ENCODE measurements at places on chromosomes 2 and 18. TPM values are rescaled to one million over a fixed set of nuclear protein-coding genes. Genes with fewer than 3 reads are reported as not detected.

DNA sequence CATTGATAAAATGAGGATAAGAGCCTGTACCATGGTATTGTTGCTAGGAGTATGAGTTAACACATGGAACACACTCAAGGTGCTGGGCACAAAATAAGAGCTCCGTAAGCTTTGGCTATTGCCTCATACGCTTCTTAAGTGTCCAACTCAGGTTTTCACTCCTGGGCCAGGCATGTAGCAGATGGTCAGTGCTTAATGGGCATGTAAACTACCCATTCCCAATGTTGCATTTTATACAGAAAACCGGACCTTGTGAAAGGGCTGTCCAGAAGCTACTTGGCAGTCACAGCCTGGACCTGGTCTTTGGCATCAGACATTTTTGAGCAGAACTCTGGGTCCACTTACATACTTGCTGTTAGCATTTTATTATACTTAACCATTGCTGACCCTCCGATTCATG is 26.9 kb downstream of the MGAT5 start:
- no peak for DNase-seq

DNA sequence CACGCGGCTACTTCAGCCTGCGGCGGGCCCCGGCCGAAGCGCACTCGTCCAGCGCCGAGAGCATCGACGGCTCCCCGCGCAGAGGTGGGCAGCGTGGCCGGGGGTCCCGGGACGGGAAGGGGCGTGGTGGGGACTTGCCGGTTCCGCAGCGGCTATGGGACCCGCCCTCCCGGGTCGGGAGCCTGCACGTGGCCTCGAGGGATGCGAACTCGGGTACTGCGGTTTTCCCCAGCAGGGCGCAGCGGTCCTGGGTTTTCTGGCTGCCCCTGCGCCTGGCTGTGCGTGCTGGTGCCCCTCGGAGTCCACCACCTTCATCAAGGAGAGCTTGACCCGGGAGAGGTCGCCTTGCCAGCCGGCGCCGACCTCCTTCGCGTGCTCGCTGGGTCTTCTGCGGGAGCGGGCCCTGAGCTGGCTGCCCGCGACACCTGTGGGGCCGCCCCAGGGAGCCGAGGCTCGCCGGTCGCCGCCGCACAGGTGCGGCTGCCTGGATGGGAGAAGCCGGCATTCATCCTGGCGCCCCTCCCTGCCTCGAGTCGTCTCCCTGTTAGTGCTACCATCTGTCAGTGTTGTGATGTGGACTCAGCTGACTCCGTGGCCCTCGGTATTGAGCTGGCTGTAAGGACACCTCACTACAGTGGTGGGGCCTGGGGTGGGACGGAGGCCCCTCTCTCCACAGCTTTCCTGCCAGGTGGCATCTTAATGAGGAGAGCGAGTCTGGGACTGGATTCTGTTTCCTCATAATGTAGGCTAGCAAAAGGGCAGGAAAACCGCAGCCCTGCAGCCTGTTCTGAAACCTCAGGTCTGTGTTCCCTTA is 177.3 kb downstream of the AGAP1 start:
- DNase-seq: no peak

GRCh38 chr2:160533482-160533881 is 39.9 kb upstream of the RBMS1 start:
- no peak for DNase-seq

The FZD7 gene
- polyA plus RNA-seq: 25.2 TPM

DNA sequence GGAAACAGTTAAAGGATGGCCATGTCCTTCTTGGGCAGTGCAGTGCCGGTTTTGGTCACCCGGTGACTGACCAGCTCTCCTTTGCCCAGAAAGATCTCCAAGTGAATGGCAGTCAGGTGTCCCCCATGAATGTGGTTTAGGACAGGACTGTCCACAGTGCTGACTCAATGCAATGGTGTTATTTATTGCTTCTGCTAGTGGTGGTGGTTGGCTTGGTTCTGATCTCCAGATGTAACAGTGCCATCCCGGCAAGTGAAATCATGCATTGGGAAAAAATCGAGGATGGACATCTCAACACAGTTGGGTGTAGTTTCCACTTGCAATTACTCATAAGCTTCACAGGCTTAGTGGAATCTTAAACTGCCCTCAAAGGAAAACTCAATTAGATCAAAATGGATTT is 81.9 kb downstream of the TGOLN2 start:
- DNase-seq: no peak

The TUBA4B gene
- 0.39 TPM for polyA plus RNA-seq

DNA sequence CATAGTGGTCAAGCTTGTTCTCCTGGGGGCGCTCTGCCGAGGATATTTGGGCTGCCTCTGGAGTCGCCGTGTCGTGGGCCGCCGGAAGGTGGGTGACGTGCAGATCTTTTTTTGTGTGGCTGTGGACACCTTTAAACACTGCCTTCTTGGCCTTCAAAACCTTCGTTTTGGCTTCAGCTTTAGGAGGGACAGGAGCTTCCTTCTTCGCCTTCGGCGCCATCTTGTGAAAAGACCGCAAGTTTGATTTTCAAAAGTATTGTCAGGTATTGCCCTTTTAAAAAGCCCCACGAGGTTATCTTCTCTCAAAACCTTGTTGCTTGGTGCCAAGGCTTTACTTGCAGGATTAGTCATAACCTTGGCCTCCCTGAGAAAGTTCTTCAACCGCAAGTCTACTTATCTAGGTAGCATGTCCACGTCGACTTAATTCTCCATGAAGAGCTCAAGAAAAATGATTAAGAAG is 20.8 kb downstream of the LAMA3 start:
- DNase-seq: no peak

DNA sequence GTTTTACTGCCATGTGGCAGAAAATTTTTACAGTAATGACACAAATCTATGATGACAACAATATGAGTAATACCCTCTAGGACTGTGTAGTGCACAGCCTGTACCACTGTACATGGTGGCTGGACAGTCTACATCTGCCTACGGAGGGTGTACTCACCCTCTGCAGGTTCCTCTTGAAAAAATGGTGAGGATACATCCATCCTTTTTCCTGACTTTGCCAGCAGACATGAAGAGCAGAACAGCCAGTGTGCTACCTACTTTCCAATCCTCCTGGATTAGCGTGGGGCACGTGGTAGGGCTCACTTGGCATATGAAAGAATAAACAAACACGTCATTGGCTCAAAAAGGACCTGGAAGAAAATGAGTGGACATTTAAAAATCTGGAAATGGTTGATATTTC is 62.6 kb downstream of the TRPM8 start:
- no peak for DNase-seq

GRCh38 chr2:91839904-91840868 is 3031.0 kb upstream of the TEKT4 start:
- DNase-seq: no peak

DNA sequence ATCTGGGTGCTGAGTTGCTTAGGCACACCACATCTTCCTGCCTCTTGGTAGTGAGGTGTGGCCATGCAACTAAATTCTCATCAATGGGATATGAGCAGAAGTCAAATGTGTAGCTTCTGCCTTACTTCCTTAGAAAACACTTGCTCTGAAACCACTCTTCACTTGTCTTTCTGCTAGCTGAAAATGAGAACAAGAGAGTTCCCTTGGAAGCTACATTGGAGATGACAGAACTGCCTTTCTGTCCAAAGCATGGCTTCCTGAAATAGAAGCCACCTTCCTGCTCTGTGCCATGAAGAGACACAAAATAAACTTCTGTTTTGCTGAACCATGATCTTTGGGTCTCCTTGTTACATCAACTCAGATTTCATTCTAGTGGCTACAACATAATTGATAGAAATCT is 659.9 kb downstream of the IRS1 start:
- DNase-seq: no peak

The CIB4 gene
- polyA plus RNA-seq: 0.27 TPM

- no peak for DNase-seq
These were observed 68.7 kb downstream of the MYL12B start for GRCh38 chr18:3330622-3331021.

- DNase-seq: no peak
These were observed 433.7 kb upstream of the TRIB2 start for GRCh38 chr2:12282780-12283695.

GRCh38 chr2:64542071-64543007 is 18.2 kb downstream of the AFTPH start:
- no peak for DNase-seq

GRCh38 chr2:41395692-41396091 is 652.1 kb upstream of the PKDCC start:
- DNase-seq: no peak

DNA sequence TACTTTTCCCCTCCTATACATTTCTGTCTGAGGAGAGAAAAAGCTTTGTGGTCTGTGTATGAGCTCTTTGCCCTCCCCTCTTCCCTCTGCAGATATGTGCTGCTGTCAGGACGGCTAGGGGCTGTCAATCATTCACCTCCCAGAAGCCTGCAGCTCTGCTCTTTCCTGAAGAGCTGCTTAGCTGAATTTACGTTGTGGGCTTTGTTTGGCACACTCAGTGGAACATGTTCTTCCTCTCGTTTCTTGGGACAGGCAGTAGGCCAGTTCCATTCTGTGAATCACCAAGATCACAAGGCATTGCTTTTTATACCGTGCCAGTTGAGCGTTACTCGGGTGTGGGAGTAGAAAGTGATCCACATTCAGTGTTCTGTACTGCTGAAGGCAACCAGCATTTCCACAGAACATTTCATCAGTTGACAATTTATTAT is 136.7 kb downstream of the LAMA3 start:
- DNase-seq: no peak

DNA sequence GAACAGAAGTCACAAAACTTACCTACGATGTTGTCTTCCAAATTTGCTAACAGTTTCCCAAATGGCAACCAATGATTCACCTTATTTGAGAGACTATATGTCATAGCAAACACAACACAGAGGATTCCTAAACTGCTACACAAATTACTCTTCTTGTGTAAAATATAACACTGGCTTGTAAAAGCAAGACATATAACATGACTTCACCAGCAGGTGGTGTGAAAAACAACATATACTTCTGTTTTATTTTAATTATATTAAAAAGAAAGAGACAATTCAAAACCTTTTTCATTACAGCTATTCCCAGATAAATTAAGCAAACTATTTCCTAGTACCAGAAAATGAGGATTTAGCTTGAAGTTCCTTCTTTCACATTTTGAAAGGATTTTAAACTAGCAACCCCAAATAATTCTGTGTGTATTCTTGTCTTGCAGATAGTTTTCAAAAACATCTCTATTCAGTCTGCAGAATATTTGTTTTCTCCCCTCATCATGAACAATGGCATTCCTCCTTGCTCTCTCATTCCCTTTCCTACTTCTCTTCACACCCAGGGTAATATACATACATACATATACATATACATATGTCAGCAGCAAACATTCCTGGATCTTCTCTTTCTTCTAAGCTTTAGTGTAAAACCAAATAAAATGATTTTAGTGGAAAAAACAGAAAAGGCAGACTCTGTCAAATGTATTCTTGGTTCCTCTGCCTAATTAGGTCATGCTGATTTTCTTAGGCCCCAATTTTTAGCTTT is 62.1 kb downstream of the SCN3A start:
- DNase-seq: no peak

DNA sequence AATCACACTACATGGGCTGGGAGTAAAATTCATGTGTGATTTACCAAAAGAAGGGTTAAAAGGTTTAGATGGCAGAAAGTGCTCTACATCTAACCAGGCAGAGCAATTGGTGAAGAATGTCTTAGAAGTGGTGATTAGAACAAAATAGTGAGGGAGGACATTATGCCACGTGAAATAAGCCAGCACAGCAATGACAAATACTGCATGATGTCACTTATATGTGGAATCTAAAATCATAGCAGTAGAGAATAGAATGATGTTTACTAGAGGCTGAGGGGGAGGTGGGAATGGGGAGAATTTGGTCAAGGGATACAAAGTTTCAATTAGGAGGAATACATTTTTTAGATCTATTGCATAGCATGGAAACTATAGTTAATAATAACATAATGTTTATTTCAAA is 253.3 kb downstream of the KCNS3 start:
- no peak for DNase-seq

- no peak for DNase-seq
These were observed 48.6 kb downstream of the BCL2L11 start for GRCh38 chr2:111169268-111169667.

DNA sequence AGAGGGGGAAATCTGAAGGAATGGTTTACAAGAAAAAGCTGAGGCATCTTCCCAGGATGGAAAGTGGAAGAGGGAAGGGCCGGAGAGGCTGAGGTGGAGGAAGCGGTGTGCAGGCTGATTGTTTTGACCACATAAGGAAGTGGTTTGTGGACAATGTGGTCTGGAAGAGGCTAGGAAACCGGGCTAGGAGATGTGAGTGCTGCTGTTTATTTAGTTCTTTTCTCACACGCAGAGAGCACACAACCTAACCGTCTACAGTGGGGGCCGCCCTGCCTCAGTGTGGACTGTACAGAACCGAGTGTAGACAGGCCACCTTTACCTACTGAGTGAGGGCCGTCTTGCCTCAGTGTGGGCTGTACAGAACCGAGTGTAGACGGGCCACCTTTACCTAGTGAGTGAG is 251.7 kb upstream of the PXDN start:
- DNase-seq: no peak

DNA sequence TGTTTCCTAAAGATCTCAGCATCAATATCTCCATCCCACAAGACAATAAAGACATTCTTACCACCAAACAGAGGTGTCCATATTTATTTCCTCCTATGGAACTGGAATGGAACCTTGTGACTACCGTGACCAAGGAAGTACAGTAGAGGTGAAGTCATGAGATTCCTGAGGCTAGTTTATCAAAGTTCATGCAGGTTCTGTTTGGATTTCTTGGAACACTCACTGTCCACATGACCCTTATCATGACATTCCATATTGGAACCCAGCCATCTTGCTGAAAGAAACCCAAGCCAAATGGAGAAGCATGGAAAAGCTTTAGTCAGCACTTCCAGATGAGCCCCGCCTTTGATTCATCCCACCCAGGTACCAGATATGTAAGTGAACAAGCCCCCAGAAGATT is 516.0 kb upstream of the POU3F3 start:
- no peak for DNase-seq

The REG3G gene
- polyA plus RNA-seq: not detected

The FAM110C gene
- 7.3 TPM for polyA plus RNA-seq

The PJVK gene
- polyA plus RNA-seq: 11.6 TPM

DNA sequence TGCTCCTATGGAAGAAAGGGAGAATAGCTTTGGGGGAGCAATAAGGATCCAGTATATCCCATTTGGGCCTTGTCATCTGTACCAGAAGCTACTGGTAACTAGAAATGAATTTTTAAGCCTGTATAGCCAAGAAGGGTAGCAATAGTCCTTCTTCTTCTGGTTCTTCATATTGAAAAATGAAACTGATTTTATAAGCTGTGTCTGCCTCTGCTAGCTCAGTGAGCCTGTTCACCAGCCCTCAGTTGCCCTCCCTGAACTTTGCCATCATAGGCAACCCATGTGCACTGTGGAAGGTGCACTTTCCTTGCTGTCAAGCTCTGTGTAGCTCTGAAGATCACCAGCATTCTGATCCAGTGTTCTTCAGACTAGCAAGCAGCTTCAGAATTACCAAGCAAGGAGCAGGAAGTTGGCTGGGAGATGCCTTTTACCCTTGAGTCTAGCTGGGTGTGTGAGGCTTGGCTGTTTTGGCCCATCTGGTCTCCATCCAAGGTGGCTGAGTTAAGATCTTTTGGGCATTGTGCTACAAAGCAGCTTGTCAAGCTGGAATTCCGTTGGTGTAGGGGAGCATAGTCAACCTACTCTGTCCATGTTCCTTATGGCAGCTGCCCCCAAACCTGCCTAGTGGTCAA is 55.8 kb upstream of the MGAT5 start:
- no peak for DNase-seq

GRCh38 chr18:30088238-30089015 is 954.1 kb downstream of the DSC3 start:
- DNase-seq: no peak

Measured in spinal cord (tissue), 10 donors.